ENCODE measurements at places on chromosomes 1 and 21.

DNA sequence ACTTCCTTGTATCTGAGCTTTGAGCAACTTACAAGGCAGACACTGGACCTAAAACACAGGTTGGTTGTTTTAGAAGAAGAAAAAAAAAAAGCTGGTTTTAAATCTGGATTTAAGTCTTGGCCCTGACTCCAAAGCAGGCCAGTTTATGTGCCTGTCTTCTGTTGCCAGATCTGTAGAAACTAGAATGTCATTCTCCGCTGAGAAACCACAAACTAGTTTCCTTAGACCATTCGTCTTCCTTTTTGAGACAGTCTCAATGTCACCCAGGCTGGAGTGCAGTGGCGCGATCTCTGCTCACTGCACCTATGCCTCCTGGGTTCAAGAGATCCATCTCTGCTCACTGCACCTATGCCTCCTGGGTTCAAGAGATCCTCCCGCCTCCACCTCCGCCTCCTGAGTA, 33.9 kb downstream of the APP start:
- DNase-seq: no peak

DNA sequence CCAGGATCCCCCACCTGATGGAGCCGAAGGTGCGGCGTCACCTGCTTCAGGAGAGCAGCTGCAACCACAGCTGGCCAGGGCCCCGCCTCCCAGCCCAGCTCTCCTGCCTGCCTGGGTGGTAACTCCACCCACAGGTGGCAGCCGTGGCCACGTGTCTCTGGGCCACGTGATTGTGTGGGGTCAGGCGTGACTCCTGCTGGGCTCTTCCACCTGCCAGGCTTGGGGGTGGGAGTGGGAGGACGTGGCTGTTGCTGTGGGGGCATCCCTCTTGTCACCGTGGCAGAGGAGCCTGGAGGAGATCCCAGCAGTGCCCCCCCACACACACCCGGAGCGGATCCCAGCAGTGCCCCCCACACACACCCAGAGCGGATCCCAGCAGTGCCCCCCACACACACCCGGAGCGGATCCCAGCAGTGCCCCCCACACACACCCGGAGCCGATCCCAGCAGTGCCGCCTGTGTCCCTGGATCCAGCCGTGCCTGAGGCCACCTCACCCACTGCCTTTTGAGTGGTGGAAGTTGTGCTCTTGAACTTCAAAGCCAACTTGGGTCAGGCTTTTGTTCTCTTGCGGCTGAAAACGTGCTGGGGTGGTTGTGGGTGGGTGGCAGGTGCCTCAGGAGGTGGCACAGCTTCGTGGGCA, 32.2 kb downstream of the POFUT2 start:
- no peak for DNase-seq

DNA sequence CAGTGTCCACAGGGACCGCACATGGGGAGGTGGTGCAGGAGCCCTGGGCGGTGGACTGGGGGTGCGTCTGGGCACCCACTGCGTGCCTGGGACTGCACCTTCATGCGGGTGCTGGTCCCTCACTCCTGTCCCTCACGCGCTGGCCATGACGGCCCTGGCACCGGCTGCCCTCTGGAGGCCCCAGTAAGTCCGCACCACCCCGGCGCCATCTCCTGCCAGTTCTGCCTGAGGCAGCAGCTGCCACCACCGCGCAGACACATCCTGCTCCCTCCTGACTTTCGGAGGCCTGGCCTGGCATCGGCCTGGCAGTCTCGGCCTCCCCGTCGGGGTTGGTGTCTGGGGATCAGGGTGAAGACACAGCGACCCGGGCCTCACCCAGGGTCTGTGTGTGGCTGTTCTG, 64.8 kb downstream of the MORN1 start:
- DNase-seq: no peak

GRCh38 chr1:2989976-2990375, 31.3 kb upstream of the ACTRT2 start:
- no peak for DNase-seq

DNA sequence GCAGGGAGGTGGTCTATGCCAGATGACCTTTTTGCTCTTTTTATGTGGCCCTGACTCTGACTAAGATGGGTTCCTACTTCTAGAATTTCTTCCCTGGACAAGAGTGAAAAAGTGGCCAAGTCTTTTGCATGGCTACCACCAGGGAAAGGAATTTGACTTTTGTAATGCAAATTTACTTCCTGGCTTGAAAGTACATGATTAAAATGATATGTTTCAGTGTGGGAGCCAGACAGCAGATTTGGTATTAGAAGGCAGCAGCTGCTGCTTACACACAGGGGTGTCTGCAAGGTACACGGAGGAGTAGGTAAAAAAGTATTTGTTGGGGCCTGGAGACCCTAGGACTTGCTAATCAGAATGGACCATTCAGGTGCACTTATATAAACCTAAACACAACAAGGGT, 78.4 kb downstream of the KCND3 start:
- DNase-seq: no peak

DNA sequence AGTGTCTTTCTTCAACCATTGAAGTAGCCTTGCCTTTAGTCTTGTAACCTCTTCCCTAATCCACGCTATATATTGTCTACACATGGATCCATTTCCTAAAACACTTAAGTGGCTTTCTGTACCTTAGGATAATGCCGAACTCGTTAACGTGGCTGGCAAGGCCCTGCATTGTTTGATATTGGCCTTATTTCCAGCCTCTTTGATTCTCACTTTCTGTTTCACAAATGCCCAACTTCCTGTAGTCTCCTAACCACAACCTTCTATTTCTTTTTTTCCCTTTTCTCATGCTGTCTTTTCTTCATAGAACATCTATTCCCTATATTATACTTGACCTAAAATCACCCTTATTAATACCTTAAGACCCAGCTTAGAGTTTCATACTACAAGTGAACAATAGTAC, 536.0 kb downstream of the LMO4 start:
- DNase-seq: no peak

DNA sequence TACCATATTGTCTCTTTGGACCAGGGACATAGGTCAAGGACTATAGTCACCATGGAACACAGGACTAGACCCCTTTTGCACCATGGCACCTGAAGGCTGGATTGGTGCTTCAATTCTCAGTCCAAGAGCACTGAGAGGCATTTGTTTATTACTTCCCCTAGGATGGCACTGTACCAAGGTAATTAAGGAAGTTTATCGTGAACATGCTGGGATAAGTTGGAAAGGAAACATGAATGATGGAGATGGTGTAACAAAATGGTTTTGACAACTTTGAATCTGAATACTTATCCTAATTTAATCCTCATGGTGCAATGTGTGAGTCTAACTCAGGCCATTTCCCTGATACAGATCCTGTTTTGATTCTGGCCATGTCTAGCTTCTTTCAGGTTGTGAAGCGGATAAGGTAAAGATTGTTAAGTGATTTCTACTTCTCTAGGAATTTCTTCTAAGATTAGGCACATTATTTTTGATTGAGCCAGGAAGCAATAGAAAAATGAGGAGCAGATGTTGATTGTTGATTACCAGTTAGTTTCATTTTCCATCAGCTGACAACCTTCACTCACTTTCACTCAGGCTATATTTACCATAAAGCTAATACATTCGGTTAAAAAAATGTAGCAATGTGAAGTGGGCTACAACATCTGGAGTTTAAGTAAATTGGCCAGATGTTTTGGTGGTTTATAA, 37.3 kb upstream of the SIPA1L2 start:
- DNase-seq: no peak

- DNase-seq: no peak
Observed at GRCh38 chr1:18879791-18880309, 20.4 kb upstream of the TAS1R2 start.

DNA sequence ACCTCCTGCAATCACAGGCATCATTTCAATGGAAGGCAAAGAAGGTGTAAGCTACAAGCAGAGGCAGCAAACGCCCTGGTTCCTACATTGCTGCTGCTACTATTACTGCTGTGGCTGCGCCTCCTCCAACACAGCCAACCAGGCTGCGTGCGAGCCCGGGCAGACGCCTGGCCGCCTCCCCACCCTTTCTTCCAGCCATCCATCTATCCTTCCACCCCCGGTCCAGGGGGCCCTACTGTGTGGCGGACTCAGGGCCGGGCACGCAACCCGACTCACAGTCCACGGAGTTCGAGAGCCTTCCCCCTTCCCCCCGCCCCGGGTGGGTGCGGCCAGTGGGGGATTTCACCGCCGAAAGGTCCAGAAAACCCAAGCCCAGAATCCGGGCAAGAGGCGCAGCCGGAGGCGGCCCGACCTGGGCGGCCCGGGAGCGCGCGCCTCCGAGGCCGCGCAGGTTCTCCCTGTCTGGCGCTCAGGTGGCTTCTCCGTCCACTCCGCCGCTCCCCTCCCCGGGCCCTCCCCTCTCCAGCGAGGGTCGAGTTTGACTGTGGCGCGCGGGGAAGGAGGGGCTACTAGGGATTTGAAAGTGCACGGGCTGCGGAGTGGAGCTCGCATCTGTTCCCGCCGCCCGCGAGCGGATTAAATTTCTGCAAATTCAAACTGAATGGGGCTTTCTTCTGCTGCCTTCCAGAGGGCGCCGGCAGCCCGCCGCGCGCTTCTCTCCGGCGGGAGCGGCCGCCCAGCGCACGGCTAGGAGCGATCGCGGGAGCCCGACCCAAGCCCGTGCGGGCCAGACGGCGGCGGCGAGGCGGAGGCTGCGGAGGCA, at the start of gene HUNK:
TSS of gene HUNK (plus strand) at position 569 of the 823 bp plus-strand sequence. CDS start 655 bp downstream, outside the sequence.
- DNase-seq: no peak
